ENCODE measurements at places on chromosomes 5 and 9.
A peak's percentile ranks its signal among the peaks of the same experiment; 100 is the strongest.

DNA sequence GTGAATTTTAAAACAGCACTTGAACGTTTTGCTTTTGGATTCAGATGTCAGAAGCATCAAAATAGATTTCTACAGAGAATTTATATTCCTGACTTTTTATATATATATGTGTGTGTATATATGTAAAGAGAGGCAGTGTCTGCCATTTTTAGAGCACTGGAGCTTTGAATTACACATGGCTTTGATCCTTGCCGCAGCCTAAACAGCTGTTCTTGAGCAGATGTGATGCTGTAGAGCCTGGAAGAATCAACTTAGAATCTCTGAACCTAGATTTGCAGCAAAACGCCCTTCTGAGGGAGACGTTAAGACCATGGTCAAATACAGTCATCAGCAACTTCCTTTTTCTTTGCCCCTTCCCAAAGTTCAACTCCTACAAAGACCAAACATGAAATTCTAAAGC lies 21.7 kb upstream of the C5orf47 start:
- DNase-seq: no peak

DNA sequence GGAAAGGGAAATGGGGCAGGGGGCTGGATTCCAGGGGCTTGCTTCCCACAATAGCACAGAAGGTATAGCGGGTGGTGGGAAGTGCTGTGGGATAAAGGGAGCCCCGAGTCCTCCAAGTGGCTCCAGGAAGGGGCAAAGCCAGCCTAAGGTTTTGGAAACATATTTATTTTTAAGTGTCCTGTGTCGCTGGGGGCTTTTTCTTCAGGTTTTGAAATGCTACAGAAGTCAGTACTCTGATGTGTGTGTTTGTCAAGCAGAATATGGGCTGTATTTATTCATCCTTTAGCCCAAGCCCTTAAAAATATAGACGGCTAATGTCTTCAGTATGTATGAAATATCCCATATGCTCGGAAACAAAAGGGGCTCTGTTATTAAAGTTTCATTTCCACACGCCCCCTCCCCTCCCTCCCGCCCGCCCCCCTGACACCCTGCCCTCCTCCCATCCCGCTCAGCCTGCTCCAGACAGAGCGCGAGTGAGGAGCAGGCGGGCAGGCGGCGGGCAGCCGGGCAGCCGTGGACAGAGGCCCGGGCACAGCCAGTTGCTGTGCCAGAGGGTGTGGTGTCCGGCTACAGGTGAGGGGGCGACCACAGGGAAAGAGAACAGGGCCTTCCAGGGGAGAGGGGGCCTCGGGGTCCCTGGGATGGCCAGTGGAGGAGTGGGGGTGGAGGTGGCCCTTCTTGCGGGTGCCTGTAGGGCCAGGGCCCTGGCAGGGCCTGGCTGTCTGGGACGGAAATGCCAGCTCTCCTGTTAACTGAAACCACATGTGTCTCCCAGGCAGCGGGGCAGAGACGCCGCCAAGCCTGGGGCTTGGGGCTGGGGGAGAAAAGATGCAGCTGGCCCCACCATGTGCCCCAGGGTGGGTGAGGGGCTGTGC lies 39.6 kb upstream of the SYNPO start:
- DNase-seq: no peak

- no peak for DNase-seq
These were observed 48.9 kb downstream of the PDE6A start for GRCh38 chr5:149895416-149896345.

GRCh38 chr5:96733771-96734500 lies 71.8 kb downstream of the CAST start:
- peak; percentile 42 for DNase-seq

DNA sequence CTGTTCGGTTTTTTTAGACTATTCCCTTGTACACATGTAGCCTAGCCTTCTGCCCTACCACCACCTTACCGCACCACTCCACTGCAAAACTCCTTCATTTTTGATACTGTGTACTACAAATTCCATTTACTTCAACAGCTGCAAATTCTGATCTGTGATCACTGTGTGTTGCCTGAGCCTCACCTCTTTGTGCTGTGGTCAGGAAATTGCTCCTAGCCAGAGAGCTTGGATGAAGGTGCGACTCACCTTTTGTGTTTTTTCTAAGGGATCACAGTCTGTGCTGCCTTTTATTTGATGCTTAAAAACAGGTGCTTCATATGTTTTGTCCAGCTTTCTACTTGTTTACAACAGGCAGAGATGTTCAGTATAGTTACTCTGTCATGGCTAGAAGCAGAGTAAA lies 31.5 kb downstream of the CSNK1G3 start:
- no peak for DNase-seq

DNA sequence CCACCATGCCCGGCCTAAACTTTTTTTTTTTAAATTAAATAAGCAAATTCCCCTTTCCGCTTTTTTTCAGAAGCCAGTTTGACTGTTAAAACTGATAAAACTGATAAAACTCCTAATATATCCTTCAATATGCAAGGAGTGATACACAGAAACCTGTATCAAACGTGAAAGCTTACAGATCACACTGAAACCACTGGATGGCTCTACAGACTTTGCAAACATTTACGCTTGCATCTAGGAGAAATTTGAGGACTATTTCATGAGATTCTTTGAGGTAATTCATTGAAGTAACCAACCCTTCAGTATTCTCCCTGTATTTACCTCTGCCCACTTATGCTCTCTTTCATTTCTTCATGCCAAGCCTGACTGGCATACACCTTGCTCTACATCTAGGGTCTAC lies 40.6 kb upstream of the CHD1 start:
- DNase-seq: no peak

DNA sequence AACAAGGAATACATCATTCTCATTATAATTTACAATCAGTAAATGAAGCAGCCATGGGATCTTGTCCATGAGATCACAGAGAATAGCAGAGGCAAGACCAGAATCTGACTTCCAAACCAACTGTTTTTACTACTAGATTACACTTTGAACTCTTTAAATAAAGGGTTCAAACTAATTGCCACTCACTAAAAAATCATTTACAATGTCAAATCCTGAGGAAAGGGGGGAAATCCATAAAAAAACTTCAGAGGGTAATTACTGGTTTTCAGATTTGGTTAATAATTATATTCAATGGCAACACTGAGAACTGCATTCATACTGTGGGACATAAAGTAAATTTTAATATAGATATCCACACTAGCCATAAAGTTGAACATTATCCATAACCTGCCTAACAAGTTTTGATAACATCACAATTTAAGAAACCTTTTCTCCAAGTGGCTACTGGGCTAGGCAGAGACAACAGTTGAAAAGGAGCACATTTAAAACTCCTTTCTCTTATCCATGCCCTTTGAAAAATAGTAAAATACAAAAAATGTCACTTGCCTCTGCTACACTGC lies 15.9 kb downstream of the PLPP1 start:
- no peak for DNase-seq

DNA sequence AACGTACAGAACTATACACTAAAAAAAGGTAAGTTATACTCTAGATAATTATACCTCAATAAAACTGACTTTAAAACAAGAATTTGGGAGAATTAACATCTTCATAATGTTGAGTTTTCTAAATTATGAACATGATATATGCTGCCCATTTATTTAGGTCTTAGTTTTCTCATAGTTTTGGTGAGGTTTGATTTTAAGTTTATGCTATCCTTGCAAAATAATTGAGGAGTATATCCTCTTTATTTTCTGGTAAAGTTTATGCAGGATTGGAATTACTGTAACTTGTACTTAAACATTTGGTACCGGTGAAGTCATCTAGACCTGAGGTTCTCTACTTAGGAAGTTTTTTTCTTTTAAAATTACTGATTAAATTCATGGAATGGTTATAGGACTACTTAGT lies 38.9 kb upstream of the RNU6ATAC start:
- no peak for DNase-seq

DNA sequence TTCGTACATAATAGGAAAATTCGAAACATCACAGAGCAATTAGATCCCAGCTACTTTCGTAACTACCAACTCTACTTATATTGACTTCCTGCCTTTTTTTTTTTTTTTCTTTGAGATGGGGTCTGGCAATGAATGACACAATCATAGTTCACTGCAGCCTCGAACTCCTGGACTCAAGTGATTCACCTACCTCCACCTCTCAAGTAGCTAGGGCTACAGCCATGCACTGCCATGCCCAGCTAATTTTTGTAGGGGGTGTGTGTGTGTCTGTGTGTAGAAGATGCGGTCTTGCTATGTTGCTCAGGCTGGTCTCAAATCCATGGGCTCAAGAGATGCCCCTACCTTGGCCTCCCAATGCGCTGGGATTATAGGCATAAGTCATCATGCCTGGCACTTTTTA lies 5.8 kb upstream of the PAIP2 start:
- DNase-seq: no peak

GRCh38 chr5:77743181-77743580 lies 33.0 kb downstream of the TBCA start:
- no peak for DNase-seq

- no peak for DNase-seq
These were observed 157.5 kb downstream of the TRIM32 start for GRCh38 chr9:116844621-116845020.

DNA sequence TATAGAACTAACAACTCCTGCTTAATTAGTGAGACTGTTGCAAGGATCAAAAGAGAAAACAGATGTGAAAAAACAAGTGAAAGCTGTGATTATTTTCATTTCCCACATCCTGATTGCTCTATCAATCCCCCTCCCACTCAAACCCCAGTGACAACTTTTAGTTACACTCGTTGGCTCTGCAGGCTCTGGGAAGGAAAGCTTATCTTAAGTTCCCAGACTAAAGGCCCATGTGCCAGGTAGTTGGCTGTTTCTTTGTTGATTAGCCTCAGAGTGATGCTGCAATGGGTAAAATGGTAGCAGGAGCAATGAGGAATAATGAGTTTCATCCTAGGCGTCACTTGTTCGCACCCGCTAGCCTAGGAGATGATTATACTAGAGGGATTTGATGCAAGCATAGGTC lies 133.3 kb upstream of the IFNE start:
- no peak for DNase-seq

- no peak for DNase-seq
These were observed 355.6 kb downstream of the TAF11L14 start for GRCh38 chr5:17989567-17990563.

- no peak for DNase-seq
These were observed 56.7 kb downstream of the VAV2 start for GRCh38 chr9:133935328-133936005.

GRCh38 chr5:115329475-115329874 lies 33.0 kb upstream of the CCDC112 start:
- no peak for DNase-seq

DNA sequence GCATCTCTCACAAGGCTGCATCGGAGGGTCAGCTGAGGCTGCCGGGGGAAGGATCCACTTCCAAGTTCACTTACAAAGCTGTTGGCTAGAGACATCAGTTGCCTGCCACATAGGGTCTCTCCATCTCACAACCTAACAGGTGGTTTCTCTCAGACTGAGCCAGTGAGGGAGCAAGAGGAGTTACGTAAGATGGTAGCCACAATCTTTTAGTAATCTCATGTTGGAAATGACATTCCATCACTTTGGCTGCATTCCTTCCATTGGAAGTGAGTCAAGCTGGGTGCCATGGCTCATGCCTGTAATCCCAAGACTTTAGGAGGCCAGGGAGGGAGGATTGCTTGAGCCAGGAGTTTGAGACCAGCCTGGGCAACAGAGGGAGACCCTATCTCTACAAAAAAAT lies 7.4 kb upstream of the GRK6 start:
- no peak for DNase-seq

GRCh38 chr5:172504701-172505402 lies 50.5 kb upstream of the SH3PXD2B start:
- no peak for DNase-seq

GRCh38 chr9:81693671-81694378 lies 4.5 kb upstream of the TLE1 start:
- DNase-seq: no peak

GRCh38 chr5:174542471-174542870 lies 181.9 kb upstream of the MSX2 start:
- no peak for DNase-seq

- no peak for DNase-seq
These were observed 76.7 kb downstream of the EPB41L4A start for GRCh38 chr5:112342389-112342788.

- DNase-seq: no peak
These were observed 181.1 kb downstream of the KDM4C start for GRCh38 chr9:6938873-6939272.

GRCh38 chr9:121743441-121744001 lies 92.1 kb downstream of the DAB2IP start:
- DNase-seq: no peak

DNA sequence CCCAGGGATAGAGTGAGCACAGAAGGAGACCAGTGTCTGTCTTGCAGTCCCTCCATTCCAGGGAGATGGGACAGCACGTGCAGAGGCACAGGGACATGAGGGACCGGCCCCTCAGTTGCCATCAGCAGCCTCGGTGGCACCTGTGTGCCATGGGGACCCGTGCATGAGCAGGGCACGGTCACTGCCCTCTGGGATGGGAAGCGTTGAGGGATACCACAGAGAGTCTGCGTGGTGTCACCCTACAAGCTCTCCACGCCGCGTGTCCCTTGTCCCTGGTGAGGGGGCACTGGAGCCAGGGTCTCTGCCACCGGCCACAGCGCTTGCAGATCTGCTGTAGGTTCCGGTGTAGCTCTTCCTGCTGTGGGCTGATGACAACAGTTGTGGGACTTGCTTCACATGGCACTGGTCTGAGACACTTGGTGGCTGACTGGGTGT lies 108.1 kb downstream of the CACNA1B start:
- DNase-seq: no peak

GRCh38 chr9:109974143-109974917 lies 194.3 kb downstream of the PALM2AKAP2 start:
- DNase-seq: peak; percentile 39

DNA sequence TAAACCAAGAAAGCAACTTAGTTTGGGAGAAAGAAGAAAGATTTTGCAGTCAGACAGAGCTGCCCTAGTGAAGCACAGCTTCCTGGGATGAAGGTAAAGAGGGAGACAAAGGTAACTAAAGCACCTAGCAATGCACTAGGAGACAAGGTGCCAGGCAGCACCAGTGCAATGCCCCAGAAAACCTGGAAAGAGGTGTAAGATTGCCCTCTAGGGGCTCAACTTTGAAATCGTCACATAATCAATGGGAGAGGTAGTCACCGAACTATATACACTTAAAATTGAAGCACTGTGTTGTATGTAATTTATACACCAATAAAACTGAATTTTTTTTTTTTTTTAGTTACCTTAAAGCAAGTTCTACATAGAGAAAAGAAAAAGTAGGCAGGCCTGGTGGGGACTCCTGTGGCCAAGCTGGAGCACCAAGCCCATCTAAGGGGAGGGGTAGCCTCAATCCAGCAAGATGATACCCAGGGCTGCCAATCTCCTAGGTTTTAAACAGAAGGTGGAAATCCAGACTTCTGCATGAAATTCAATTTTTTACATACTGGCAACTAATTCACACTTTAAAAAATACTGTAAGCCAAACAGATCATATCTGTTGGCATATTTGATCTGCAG lies 48.2 kb downstream of the CDK5RAP2 start:
- DNase-seq: peak; percentile 54

- DNase-seq: peak; percentile 53
These were observed 54.3 kb downstream of the EHMT1 start for GRCh38 chr9:137672907-137673791.

- no peak for DNase-seq
These were observed 137.2 kb downstream of the SREK1 start for GRCh38 chr5:66281294-66281693.
